Neural progenitor cell (in vitro differentiated cells): ENCODE measurements at places on chromosomes 2 and 18. TPM values are rescaled to one million over a fixed set of nuclear protein-coding genes. Genes with fewer than 3 reads are reported as not detected.

RGPD3 gene
- total RNA-seq, result 0.07 and 0.25 TPM in 2 replicates

ARHGAP28 gene
- total RNA-seq, result 19.1 and 25.7 TPM in 2 replicates

MSTN gene
- 0.54 TPM in 1 of 2 replicates, not detected in the other for total RNA-seq

SLC40A1 gene
- 0.03 TPM in 1 of 2 replicates, not detected in the other for total RNA-seq

IL37 gene
- 0.93 TPM in 1 of 2 replicates, not detected in the other for total RNA-seq

GAL3ST2 gene
- total RNA-seq, result 0.09 TPM in 1 of 2 replicates, not detected in the other

ABCG5 gene
- not detected in 2 replicates for total RNA-seq

STPG4 gene
- not detected in 2 replicates for total RNA-seq

DCC gene
- total RNA-seq, result 0.40 and 0.41 TPM in 2 replicates

GNAL gene
- total RNA-seq, result 10.8 and 26.8 TPM in 2 replicates

CIAO1 gene
- 55.9 and 106 TPM in 2 replicates for total RNA-seq

PRKAG3 gene
- not detected in 2 replicates for total RNA-seq

DNA sequence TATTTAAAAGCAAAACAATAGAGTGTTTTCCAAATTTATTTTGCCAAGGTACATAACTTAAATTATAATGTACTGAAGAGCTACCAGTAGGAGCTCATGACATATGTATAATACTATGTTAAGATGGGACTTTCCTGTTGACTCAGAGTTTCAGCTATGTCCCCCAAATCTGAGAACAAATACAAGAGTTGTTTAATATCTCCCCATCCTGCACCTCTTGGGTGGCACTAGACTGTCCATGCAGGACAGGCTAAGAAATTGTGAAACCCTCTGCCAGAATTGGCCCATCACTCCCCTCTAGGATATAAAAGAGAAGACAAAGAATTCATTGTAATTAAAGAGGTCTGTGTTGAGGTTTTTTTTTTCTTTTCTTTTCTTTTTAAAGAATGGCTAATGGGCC lies 21.7 kb upstream of the CTAGE1 start:
- no peak for DNase-seq

DNA sequence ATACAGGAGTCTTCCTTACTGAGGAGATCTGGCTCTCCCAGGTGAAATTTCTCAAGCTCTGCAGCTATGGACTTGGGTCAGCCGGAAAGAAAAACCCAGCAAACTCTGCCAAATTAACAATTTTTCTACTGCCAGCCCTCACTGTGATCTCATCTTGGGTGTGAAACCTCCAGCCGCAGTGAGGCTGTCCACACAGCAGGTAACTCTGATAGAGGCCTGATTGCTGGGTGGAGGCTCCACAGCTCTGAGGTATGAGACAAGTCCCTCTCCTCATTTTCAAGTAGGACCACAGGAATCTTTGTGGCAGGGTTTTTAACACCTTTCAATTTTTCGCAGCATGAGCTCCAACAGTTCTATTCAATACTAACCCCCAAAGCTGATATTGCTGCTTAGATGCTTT lies 430.6 kb upstream of the RAB6C start:
- DNase-seq, result no peak

DNA sequence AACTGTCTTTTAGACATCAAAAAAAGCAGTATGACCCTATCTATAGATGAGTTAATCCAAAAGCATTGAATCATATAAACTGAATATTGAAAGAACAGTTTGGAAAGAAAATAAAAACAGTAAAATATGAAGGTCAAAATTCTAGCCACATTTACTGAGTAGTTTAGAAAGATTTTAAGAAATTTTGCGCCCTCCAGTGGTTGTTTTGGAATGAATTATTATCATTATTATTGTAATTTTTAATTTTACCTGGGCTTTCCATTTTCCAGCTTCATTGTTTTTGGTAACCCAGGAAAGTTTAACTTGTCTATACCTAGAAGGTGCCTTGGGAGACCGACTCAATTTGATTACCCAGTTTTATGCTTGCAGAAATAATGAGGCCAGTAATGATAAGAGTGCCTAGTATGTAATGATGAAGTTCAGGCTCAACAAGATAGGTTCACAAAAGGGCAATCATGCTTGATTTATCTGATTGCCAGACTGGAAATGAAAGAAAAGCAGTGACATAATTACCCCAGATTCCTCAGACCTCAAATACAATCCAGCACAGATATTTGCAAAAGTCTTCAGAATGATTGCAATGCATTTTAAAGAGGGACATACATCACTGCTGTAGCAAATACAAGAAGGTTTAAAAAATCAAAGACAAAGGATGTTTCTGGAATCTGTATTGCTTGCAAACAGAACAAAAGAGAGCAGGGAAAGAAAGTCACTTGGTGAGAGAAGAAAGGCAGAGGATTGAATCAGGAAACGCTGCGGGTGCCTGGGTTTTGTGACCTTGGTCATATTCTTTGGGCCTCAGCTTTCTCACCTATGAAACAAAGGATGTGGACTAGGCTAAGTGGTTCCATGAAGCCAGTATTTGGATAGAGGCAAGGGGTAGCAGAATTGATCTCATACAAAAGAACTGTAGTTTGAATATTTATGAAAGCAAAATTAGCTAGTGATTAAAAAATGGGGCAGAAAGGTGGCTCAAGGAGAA lies 153.8 kb downstream of the MAP2 start:
- peak; percentile 61 for DNase-seq

DNA sequence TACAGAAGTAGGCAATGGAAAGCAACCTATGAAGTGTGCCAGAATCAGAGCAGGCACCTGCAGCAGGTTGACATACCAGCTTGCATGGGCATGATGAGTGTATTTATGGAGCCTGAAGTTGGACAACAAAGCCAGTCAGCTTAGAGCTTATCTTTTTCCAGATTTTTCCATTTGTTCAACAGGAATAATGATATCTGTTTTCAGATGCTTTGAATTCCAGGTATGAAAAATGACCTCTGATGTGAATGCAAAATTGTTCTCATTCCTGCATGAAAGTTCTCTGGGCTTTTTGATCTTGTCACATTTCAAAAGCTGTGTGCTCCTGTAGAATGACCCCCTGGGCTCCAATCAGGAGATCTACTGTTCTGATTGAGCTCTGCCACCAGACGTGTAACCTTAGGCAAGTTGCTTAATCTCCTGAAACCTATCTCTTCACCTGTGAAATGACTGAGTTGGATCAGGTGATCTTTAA lies 38.2 kb upstream of the VIT start:
- no peak for DNase-seq

GRCh38 chr2:30799366-30799765 lies 7.9 kb downstream of the CAPN13 start:
- DNase-seq, result no peak

DNA sequence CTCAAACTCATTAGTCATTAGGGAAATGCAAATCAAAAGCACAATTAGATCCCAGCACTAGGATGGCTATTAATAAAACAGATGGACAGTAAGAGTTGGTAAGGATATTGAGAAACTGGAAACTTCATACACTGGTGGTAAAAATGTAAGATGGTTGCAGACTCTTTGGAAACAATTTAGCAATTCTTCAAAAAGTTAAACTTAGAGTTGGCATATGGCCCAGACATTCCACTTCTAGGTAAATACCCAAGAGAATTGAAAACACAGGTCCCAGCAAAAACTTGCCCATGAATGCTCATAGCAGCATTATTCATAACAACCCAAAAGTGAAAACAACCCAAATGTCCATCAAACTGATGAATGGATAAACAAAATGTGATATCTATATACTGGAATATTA lies 84.9 kb upstream of the ZFP36L2 start:
- no peak for DNase-seq

DNA sequence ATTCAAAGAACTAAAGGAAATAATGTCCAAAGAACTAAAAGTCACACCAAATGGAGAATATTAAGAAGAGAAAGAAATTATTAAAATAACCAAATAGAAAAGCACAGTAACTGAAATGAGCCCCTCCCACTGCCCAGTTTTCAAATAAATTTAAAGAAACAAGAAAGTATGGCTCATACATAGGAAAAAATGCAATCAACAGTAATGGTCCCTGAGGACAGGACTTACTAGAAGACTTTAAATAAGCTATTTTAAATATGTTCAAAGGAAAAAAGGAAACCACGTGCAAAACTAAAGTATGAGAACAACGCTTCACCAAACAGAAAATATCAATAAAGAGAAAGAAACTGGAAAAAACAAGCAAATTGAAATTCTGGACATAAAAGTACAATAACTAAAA lies 58.9 kb downstream of the TMEM131 start:
- DNase-seq, result no peak

DNA sequence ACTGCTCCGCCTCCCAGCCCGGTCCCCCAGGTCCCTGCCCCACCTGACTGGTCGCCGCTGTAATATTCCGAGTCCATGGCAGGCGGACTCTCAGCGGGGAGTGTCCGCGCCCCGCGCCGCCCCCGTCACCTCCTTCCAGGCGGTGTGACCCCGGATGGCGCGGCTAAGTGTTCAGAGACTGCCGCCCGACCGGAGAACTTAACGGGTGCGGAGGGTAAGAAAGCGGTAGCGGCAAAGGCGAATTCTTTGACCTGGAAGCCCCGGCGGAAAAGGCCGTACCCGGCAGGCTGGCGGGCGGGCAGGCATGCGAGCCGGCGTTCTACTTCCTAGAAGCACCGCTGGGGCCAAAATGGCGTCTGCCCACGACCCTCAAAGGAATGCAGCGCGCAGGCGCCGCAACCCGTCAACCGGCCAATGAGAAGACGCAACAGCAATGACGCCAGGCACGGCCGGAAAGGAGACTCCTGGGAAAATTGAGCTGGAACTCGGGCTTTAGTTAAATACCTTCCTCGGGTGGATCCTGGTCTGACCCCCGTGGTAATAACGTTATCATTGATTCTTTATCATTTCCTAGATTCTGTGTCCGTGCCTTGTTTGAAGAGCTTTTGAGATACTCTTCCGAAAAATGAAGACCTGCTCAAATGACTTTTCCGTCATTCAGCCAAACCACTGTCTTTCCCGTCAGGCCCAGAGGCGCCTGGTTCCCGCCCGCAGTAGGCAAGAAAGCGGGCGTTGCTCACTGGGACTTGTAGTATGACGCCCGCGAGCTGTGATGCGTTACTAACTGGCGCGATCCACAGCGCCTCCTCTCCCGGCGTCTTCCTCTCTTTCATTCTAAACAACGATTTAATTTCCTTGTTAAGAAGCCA lies at the start of gene IWS1:
Gene IWS1, minus strand, starts transcription at position 358 of the 869 bp plus-strand sequence. Its CDS starts 281 bp downstream, at position 77.
- DNase-seq, result peak; percentile 99

- DNase-seq, result peak; percentile 71
Measured at GRCh38 chr2:44392338-44392943, 30.7 kb downstream of the CAMKMT start.

DNA sequence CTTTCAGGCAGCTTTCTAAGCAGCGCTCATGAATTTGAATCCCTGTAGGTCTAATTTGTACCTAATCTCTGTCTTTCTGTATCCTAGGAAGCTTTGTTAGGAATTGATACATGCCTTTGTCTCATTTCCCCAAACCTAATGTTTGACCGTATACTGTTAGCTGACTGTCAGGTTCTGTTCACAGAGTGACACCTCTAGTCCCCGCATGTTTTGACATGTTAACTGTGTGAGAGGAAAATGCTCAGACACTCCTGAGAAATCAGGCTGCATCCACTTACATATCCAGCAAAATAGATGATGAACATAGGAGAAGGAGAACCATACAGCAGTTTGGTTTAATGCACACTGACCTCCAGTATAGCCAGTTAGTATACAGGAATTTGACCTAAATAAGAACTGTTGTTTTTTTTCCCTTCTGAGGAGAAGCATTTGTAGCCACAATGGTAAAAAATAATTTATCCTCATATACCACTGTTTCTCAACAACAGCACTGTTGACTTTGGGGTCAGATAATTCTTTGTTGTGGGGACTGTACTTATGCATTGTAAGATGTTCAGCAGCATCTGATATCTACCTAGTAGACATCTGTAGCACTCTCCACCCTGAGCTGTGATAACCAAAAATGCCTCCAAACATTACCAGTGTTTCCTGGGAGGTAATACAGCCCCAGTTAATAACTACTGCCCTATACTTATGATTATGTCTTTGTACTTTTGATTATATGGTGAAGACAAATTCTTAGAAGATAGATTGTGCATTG lies 130.9 kb downstream of the NCOA1 start:
- DNase-seq, result no peak

GRCh38 chr2:118929059-118929458 lies 12.9 kb upstream of the MARCO start:
- no peak for DNase-seq

GRCh38 chr18:10050956-10051355 lies 137.1 kb downstream of the VAPA start:
- DNase-seq, result no peak
